ENCODE measurements at places on chromosomes 12 and 14. TPM values are rescaled to one million over a fixed set of nuclear protein-coding genes. Genes with fewer than 3 reads are reported as not detected.

The MYRFL gene
- total RNA-seq = not detected

The WDR89 gene
- total RNA-seq = 11.7 TPM

The KRT5 gene
- 0.65 TPM for total RNA-seq

The NOVA1 gene
- 3.4 TPM for total RNA-seq

The MYBPC1 gene
- total RNA-seq = not detected

The MYL2 gene
- total RNA-seq = not detected

The COX14 gene
- total RNA-seq = 68.0 TPM

The RPS6KA5 gene
- 11.3 TPM for total RNA-seq

The SRP54 gene
- 41.7 TPM for total RNA-seq

The LPCAT3 gene
- 67.7 TPM for total RNA-seq

The PRICKLE1 gene
- 18.8 TPM for total RNA-seq

The TAS2R42 gene
- not detected for total RNA-seq

The WIF1 gene
- 97.0 TPM for total RNA-seq

The ACRBP gene
- 7.2 TPM for total RNA-seq

The MAP1LC3B2 gene
- total RNA-seq = 1.9 TPM

The LRP1-AS gene
- not detected for total RNA-seq

The PTPN6 gene
- 209 TPM for total RNA-seq

The KRT73 gene
- total RNA-seq = not detected

The METTL3 gene
- total RNA-seq = 47.8 TPM
